ENCODE measurements at places on chromosomes 16 and 17. TPM values are rescaled to one million over a fixed set of nuclear protein-coding genes. Genes with fewer than 3 reads are reported as not detected.

DNA sequence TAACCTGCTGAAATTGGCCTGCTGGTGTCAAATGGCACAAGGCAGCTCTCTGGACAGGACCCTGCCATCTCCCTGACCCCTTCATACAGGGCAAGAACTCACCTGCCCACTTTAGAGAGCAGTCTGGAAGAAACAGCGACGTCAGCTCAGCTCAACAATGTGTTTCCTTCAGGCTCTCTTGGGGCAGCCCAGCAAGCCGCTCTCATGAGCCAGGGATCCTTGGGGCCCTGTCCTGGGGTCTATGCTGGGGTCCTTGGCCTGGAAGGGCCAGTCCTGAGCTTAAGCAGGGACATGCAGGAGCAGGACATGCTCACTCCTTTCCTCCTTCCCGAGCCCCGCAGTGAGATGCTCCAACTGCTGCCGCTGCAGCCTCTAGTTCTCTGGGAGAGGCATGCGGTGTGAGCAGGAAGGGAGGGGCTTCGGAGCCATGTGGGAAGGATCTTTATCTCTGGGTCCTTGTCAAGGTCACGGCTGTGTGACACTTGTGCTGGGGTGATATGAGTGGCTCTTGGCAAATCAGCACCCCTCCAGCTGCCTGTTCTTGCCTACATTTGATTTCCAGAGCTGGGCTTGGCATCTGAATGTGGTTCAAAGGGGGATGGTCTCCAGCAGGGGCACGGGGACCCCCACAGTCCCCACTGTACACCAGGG, 3.4 kb downstream of the C1QTNF1 start:
- no peak overlapping the region for H3K27ac ChIP-seq
- DNase-seq: no peak
- H3K4me3 ChIP-seq: no peak overlapping the region
- H3K27me3 ChIP-seq: no peaks in the 10 kb centered on the region
- H3K36me3 ChIP-seq: no peaks in the 10 kb centered on the region
- peaks cover 10% of the 10 kb centered on the region for H3K4me1 ChIP-seq

DNA sequence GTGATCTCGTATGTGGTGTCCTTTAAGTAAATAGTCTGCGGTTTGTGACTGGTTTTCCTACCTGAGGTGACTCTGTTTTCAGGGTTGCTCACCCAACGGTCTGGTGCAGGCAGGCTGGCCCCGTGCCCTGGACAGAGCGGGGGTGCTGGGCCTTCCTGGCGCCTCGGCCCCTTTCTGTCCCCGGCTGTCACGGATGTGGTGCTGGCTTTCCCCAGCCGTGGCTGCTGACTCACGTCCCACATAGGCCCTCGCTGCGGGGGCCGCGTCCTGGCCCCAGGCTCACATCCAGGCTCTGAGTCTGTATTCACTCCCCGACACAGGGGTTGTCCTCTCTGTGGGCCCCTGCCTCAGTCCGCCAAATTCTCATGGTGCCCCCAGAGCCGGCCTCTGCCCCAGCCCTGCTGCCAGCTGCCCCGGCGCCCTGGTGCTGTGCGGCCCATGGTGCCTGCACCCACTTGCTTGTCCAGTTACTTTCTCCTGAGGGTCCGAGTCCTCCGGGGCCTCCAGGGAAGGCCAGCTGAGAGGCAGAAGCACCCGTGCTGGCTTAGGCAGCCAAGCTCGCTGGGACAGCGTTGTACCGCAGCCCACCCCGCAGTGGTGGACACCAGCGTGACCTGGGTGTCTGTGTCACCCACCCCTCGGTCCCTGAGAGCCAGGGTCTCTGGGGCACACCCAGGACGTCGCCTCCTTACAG, 5.9 kb downstream of the CHMP6 start:
- H3K4me1 ChIP-seq: peaks cover 24% of the 10 kb centered on the region
- no peaks in the 10 kb centered on the region for H3K27me3 ChIP-seq
- no peak for DNase-seq
- H3K36me3 ChIP-seq: peaks cover 4% of the 10 kb centered on the region

The CCL13 gene
- total RNA-seq: 1.0 TPM

- H3K27ac ChIP-seq: no peak overlapping the region
- no peaks in the 10 kb centered on the region for H3K4me1 ChIP-seq
- no peaks in the 10 kb centered on the region for H3K36me3 ChIP-seq
Measured at GRCh38 chr16:11231367-11231970, 24.5 kb downstream of the SOCS1 start.

The THOC6 gene
- 8.8 TPM for total RNA-seq

- no peaks in the 10 kb centered on the region for H3K36me3 ChIP-seq
- peak; percentile 45 for DNase-seq
- H3K27me3 ChIP-seq: no peaks in the 10 kb centered on the region
- no peaks in the 10 kb centered on the region for H3K4me1 ChIP-seq
- H3K27ac ChIP-seq: no peak overlapping the region
- H3K4me3 ChIP-seq: no peak overlapping the region
Measured at GRCh38 chr17:7632492-7632894, 2.6 kb downstream of the SHBG start.

The TP53TG3 gene
- total RNA-seq: not detected

The TBC1D3H gene
- not detected for total RNA-seq

- DNase-seq: no peak
- peaks cover 22% of the 10 kb centered on the region for H3K4me1 ChIP-seq
- peak overlapping the region; percentile 88 for H3K4me3 ChIP-seq
- H3K36me3 ChIP-seq: peaks cover 24% of the 10 kb centered on the region
Measured at GRCh38 chr16:74297145-74297665, 591 bp downstream of the PSMD7 start.

The ACSM2A gene
- not detected for total RNA-seq

- peak overlapping the region; percentile 42 for H3K27ac ChIP-seq
- H3K27me3 ChIP-seq: no peaks in the 10 kb centered on the region
- peaks cover 17% of the 10 kb centered on the region for H3K4me1 ChIP-seq
- H3K36me3 ChIP-seq: no peaks in the 10 kb centered on the region
- DNase-seq: no peak
Measured at GRCh38 chr17:17121162-17121561, 78.9 kb downstream of the MPRIP start.

- H3K27me3 ChIP-seq: no peaks in the 10 kb centered on the region
- no peak overlapping the region for H3K4me3 ChIP-seq
- no peaks in the 10 kb centered on the region for H3K36me3 ChIP-seq
- no peaks in the 10 kb centered on the region for H3K4me1 ChIP-seq
Measured at GRCh38 chr16:78462288-78463208, 363.1 kb downstream of the WWOX start.

- H3K4me1 ChIP-seq: no peaks in the 10 kb centered on the region
- no peak overlapping the region for H3K4me3 ChIP-seq
- H3K27ac ChIP-seq: no peak overlapping the region
- H3K36me3 ChIP-seq: peaks cover 9% of the 10 kb centered on the region
- DNase-seq: peak; percentile 73
- no peaks in the 10 kb centered on the region for H3K27me3 ChIP-seq
Measured at GRCh38 chr16:68328151-68328859, 17.5 kb downstream of the PRMT7 start.

The C16orf89 gene
- total RNA-seq: 9.1 TPM

DNA sequence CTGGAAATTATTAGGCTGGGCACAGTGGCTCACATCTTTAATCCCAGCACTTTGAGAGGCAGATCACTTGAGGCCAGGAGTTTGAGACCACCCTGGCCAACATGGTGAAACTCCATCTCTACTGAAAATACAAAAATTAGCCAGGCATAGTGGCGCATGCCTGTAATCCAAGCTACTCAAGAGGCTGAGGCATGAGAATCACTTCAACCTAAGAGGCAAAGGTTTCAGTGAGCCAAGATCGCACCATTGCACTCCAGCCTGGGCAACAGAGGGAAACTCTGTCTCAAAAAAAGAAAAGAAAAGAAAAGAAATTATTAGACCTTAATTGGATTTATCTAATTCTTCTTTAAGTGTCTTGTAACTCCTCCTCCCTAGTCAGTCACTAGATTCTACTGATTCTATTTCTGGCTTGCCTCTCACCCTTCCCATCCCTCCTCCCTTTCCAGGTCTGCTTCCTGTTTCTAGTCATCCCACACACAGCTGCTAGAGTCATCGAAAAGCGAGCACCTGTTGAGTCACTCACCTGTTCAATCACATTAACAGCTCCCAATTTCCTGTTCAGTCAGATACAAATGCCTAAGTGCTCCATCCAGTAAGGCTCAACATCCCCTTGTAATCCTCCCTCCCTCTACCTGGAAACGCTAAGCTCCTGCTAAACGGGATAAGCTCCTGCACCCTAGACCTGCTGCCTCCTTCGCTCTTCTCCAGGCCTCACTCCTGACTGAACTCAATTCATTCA, 34.6 kb downstream of the ERN1 start:
- H3K4me1 ChIP-seq: peaks cover 74% of the 10 kb centered on the region
- no peaks in the 10 kb centered on the region for H3K27me3 ChIP-seq
- no peaks in the 10 kb centered on the region for H3K36me3 ChIP-seq
- H3K4me3 ChIP-seq: no peak overlapping the region
- DNase-seq: peak; percentile 55

DNA sequence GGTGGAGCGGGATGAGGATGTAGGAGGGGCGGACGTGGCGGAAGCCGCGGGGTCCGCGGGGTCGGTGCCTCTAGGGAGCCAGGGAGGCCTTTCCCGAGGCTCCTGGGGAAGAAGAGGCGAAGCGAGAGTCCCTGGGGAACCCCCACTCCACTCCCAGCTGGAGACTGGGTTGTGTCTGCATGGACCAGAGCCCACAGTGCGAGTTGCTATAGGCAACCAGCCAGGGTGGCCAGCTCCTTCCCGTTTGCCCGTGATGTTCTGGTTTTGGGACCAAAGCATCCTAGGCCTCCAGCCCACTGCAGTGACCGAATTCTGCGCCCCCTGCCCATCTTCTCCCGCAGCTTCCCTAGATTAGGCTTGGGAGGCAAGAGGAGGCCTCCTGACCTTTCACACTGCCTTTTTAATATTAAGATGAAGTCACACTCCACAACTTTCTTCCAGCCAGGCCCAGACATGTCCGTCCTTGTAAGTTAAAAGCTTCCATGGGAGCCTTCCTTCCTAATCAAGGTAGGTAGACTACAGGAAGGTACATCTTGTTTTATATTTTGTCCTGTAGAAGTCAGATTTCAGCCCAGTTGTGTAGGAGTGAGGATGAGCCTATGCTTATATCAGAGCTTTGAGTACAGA, 469 bp downstream of the AMZ2 start:
- H3K4me3 ChIP-seq: peak overlapping the region; percentile 86
- no peak for DNase-seq
- no peaks in the 10 kb centered on the region for H3K4me1 ChIP-seq
- peak overlapping the region; percentile 95 for H3K27ac ChIP-seq

DNA sequence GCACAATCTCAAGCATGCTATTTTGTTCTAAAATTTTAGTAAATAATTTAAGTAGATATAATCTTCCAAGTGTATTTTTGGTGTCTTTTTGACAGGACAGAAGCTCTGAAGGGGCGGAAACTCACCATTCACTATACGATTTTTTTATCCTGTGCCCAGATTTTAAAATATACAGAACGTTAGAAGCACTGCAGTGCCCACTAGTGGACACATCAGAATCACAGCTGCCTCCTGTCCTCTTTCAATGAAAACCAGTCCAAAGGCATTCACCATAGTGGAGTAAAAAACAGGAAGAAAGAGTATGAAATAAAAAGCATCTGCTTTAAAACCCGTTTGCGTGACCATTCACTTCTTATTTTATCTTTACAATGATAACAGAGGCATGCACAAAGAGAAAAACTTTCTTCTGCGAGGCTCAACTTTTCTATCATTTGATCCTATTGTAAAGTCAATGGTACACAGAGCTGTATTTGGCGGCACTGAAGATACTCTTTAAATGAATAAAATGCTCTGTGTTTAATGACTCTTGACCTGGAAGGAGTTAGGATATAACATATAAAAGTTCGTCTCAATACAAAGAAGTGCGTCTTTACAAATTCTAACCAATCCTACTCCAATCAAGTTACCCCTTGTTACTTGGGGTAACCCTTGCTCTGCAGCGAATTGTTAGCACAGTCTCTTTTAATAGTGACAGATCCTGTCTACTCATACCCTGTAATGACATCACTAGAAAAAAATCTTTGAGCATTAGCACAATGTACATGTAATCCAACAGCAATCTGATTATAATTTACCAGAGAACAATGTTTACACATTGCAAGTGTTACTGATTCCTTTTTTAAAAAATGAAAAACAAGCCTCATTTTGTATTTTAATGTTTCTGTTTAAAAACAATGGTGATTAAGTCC, 339.8 kb upstream of the PSMD7 start:
- DNase-seq: peak; percentile 41
- H3K27ac ChIP-seq: no peak overlapping the region
- H3K36me3 ChIP-seq: no peaks in the 10 kb centered on the region
- H3K4me1 ChIP-seq: no peaks in the 10 kb centered on the region

The NPW gene
- 0.43 TPM for total RNA-seq

DNA sequence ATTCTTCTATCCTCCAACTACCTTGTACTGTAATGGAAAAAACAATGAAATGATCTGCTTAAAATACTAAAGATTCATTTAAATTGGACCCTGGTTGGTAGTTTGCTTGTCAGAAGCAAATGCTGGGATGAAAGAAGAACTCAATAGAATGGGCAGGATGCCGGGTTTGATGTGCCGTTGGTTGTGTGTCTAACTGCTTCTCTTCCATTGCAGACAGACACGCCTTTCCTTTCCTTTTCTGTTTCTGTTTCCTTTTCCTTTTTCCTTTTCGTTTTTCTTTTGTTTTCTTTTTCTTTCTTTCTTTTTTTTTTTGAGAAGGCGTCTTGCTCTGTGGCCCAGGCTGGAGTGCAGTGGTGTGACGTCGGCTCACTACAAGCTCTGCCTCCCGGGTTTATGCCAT, 64.6 kb downstream of the PLCG2 start:
- no peak overlapping the region for H3K4me3 ChIP-seq
- no peak overlapping the region for H3K27ac ChIP-seq
- H3K4me1 ChIP-seq: no peaks in the 10 kb centered on the region
- H3K27me3 ChIP-seq: no peaks in the 10 kb centered on the region
- H3K36me3 ChIP-seq: no peaks in the 10 kb centered on the region

DNA sequence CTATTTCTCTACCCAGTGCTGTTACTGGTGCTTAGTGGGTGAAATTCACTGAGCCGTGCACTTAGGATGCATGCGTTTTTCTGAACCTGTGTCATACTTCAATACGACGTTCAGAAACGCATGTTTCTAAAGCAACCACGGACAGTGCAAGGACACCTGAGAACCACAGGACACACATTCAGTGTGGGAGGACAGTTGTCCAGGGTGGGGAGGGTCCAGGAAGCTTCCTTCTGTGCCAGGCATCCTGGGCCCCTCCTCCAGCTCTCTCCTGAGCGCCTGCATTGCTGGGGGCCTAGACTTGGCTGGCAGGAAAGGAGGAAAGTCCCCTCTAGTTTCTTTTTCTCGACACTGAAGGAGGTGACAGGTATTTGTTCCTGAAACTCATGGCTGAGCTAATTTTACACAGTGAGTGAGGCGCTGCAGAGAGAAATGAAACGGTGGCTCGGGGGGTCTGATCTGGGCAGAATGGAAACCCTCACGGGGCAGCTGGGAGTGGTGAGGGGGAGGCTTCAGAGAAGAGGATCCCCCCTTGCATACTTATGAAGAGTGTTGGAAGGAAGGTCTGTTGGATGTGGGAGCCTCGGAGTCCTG, 89.9 kb downstream of the IRF8 start:
- H3K27ac ChIP-seq: no peak overlapping the region
- DNase-seq: no peak
- H3K36me3 ChIP-seq: no peaks in the 10 kb centered on the region
- no peaks in the 10 kb centered on the region for H3K27me3 ChIP-seq
- H3K4me3 ChIP-seq: no peak overlapping the region

DNA sequence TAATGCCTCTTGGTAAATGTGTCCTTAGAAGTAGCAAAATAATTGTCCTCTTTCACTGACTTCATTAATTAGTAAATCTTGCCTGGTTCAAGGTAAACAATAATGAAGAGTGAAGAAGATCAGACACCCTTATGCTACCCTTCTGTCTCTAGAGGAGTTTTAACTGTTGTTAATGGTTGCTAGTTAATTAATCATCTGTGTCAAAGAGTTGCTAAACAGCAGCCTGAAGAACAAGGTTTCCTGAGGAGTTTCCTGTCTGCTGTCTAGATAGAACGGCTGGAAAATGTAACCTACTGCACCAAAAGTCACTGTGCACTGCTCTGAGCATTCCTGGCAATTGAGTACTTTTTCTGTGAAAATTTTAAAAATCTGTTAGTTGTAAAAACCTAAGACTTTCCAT, 131.3 kb downstream of the NLK start:
- no peak overlapping the region for H3K27ac ChIP-seq
- no peaks in the 10 kb centered on the region for H3K36me3 ChIP-seq
- no peak overlapping the region for H3K4me3 ChIP-seq
- H3K27me3 ChIP-seq: no peaks in the 10 kb centered on the region

Measured in pancreas (tissue), 10 donors.